SK-MEL-5 (cell line): ENCODE measurements at places on chromosomes 7 and 10. TPM values are rescaled to one million over a fixed set of nuclear protein-coding genes. Genes with fewer than 3 reads are reported as not detected.

ZNF438 gene
- total RNA-seq: 4.6 and 5.7 TPM in 2 replicates

UNCX gene
- not detected in 2 replicates for total RNA-seq

IFIT1B gene
- total RNA-seq: not detected in 2 replicates

CYP2C8 gene
- not detected in 2 replicates for total RNA-seq

ATP6V0A4 gene
- 269 and 294 TPM in 2 replicates for total RNA-seq

OR2A1 gene
- total RNA-seq: not detected in 2 replicates

ZNF777 gene
- 5.4 and 6.1 TPM in 2 replicates for total RNA-seq
